Activated naive CD8-positive, alpha-beta T cell treated with anti-CD3 and anti-CD28 coated beads, Interleukin-2, amount 10 ng/mL, durations not matched to agents 7 days and 5 days (primary cell): ENCODE measurements at places on chromosomes 1 and 21. TPM values are rescaled to one million over a fixed set of nuclear protein-coding genes. Genes with fewer than 3 reads are reported as not detected.
A peak's percentile ranks its signal among the peaks of the same experiment; 100 is the strongest.

GRCh38 chr1:174788981-174789380, 210.8 kb upstream of the CACYBP start:
- no peak overlapping the region for H3K4me3 ChIP-seq
- H3K27ac ChIP-seq, result no peak overlapping the region
- no peak for DNase-seq
- H3K4me1 ChIP-seq, result peaks cover 10% of the 10 kb centered on the region
- no peaks in the 10 kb centered on the region for H3K27me3 ChIP-seq

- DNase-seq, result no peak
- H3K36me3 ChIP-seq, result peaks cover 18% of the 10 kb centered on the region
- H3K27me3 ChIP-seq, result no peaks in the 10 kb centered on the region
Measured at GRCh38 chr21:45084121-45084520, 9.7 kb downstream of the ADARB1 start.

DNA sequence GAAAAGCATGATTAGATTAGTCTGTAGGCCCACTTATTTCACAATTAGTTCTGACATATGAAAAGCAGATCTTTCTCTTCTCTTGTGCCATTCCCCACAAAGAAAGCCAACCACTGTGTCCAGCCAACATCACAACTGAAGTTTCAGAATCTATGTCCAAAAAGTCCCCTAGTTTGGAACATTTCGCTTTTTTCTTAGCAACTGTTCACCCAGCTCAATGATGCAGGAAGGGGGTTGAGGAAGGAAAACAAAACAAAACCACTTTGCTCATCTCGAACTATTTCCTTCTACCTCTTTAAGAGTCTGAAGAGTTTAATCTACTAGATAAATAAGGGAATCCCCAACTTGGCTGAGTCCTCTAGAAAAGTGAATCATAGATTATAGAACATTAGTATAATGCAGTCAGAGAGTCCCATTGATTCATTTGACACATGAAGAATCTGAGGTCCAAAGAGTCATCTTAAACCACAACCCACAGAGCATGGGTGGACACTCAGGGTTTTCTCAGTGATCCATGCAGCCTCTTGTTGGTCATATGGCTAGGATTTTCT, 159.3 kb upstream of the SGIP1 start:
- DNase-seq, result no peak
- H3K36me3 ChIP-seq, result peaks cover 44% of the 10 kb centered on the region
- H3K4me3 ChIP-seq, result peak overlapping the region; percentile 64
- peak overlapping the region; percentile 90 for H3K27ac ChIP-seq

FCGR3A gene
- 1.9 TPM for total RNA-seq

GRCh38 chr21:42580076-42580792, 66.6 kb downstream of the SLC37A1 start:
- H3K27ac ChIP-seq, result no peak overlapping the region
- H3K36me3 ChIP-seq, result peaks cover 24% of the 10 kb centered on the region
- peaks cover 2% of the 10 kb centered on the region for H3K4me1 ChIP-seq
- no peaks in the 10 kb centered on the region for H3K27me3 ChIP-seq
- DNase-seq, result no peak
- no peak overlapping the region for H3K4me3 ChIP-seq

DNA sequence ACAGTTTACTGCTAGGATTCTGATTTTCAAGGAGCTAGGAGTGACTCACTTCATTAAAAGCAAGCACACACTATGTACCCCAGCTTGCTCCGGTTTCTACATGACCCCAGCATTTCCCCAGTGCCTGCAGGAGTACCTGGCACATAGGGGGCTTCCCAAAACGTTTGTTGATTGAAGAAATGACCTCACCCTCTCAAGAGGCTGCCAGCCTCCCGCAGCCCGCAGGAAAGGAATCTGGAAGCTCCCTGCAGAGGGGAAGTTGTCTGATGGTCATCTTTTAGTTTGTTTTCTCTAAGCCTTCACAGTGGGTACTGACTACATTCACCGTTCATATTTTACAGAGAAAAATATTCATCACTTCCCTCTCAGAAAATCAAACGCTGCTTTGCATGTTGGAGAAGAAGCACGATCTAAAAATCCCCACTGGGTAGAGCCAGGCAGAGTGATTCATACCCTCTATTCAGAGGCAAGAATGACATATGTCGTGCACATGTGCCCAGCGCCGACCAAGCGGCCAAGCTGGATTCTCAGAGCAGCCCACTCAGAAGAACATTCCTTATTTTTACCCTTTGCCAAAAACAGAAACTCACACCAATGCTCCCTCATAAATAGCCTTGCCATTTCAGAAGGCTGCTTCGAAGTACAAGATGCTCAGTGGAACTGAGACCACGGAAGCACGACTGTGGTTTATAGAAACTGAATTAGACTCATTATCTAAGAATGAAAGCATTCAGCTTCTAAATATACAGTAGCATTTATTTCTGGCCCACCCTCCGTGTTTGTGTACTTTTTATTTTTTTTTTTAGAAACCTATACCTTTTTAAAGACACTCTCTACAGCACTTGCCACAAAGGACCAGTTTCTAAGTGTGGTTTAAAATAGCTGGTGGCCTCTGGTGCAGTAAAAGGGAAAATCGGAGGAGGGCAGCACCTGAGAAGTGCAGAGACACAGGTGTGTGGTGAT, 143.2 kb downstream of the MIS18A start:
- H3K4me3 ChIP-seq, result no peak overlapping the region
- no peak for DNase-seq
- H3K36me3 ChIP-seq, result no peaks in the 10 kb centered on the region
- peaks cover 5% of the 10 kb centered on the region for H3K4me1 ChIP-seq
- H3K27me3 ChIP-seq, result peaks cover 8% of the 10 kb centered on the region

DNA sequence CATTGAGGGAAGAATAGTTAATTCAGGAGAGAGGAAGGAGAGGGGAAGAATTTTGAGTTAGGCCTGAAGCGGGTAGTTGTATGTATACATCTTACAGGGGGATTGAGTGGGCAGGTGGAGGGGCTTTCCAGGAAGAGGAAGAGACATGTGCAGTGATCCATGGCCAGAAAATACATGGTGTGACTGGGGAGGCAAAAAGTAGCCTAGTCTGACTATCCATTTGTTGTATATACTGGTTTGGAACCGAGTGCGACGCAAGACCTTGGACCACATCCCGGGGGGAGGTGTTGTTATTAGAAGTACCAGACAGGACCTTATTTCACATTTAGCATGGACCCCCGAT, 158.3 kb downstream of the SDCCAG8 start:
- peaks cover 11% of the 10 kb centered on the region for H3K36me3 ChIP-seq
- no peak overlapping the region for H3K4me3 ChIP-seq
- no peak for DNase-seq
- peak overlapping the region; percentile 58 for H3K27ac ChIP-seq
- no peaks in the 10 kb centered on the region for H3K27me3 ChIP-seq
- H3K4me1 ChIP-seq, result peaks cover 25% of the 10 kb centered on the region

GRCh38 chr1:1903224-1903623, 11.8 kb upstream of the CALML6 start:
- H3K36me3 ChIP-seq, result no peaks in the 10 kb centered on the region
- H3K4me3 ChIP-seq, result no peak overlapping the region
- peaks cover 7% of the 10 kb centered on the region for H3K27me3 ChIP-seq
- H3K27ac ChIP-seq, result no peak overlapping the region
- peaks cover 10% of the 10 kb centered on the region for H3K4me1 ChIP-seq
- DNase-seq, result no peak

DNA sequence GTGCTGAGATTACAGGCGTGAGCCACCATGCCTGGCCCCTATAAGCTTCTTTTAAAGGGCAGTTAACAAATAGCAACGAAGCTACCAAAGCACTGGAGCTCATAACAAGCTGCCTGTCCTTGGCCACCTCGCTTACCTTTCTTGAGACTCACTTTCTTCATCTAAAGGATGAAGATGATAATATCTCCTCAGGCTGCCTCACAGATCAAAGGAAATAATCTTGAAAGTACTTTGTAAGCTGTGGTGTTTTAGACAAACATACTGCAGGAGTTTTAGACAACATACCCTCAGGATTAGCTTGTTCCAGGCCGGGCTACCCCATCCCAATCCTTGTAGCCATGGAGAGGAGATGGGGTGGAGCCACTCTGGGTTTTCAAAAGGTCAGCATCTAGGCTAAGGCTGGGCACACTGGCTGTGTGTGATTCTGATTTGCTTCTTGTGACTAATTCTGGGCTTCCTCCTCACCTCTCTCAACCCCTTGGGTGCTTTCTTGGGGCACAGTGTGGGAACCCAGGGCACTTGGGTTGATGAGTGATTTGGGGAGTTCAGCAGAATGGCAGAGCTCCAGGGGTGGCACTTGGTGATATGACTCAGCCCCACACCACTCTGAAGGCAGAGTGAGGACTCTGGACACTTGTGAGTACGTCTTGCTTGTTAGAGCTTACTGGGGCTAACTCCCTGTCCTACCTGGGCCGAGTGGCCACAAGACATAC, 5.2 kb downstream of the GPR25 start:
- H3K4me3 ChIP-seq, result no peak overlapping the region
- DNase-seq, result no peak
- peaks cover 12% of the 10 kb centered on the region for H3K4me1 ChIP-seq
- no peak overlapping the region for H3K27ac ChIP-seq
- H3K36me3 ChIP-seq, result peaks cover 2% of the 10 kb centered on the region
- peaks cover 50% of the 10 kb centered on the region for H3K27me3 ChIP-seq

GRCh38 chr1:77322061-77322900, 40.5 kb downstream of the AK5 start:
- no peak overlapping the region for H3K4me3 ChIP-seq
- no peak for DNase-seq

DNA sequence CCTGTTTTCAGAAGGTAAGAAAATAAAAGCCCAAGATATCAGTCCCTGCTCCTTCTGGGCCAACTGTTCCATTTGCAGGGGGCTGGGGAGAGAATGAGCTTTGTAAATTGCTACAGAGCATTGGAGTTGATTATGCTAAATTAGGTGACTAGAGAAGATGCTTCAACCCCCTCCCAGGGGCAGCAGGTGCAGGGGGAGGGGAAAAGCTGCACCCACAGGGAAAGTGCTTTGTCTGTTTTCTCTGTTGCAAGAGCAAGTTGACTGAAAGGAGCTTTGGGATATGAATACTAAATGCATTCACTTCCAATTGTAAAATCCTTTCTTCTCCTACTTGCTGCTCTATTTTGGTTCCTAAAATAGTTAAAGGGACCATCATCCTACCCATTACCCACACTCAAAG, 16.5 kb upstream of the PIGM start:
- peaks cover 22% of the 10 kb centered on the region for H3K27me3 ChIP-seq
- H3K27ac ChIP-seq, result no peak overlapping the region
- no peaks in the 10 kb centered on the region for H3K36me3 ChIP-seq

- no peak overlapping the region for H3K4me3 ChIP-seq
- H3K36me3 ChIP-seq, result peaks cover 16% of the 10 kb centered on the region
- H3K27ac ChIP-seq, result peak overlapping the region; percentile 59
- no peaks in the 10 kb centered on the region for H3K27me3 ChIP-seq
- no peaks in the 10 kb centered on the region for H3K4me1 ChIP-seq
Measured at GRCh38 chr1:11790101-11790879, 15.5 kb downstream of the MTHFR start.

DNA sequence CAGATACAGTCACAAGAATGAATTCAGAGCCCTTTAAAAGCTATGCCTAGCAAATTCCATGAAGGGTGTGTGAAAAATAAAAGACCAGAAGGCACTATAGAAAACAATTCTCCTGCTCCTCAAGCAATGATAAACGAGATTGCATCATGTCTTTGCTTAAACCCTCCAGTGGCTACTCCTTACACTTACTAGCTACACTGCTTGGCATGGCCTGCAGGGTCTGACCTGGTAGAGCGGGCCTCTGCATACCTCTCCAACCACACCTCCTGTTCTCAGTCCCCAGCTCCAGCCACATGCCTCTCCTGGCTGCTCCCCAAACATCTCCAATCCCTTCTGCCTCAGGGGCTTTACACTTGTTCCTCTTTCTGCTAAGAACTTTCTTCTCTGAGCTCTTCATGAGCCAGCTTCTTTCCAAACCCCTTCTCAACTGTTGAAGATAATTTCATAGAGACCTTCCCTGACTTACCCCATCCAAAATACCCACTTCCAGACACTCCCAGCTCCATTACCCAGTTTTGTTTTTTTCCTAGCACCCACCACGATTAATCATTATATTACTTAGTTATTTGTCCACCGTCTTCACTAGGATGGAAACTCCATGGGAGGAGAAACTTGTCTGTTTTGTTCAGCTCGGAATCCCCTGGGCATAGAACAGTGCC, 11.2 kb upstream of the CREG1 start:
- H3K4me1 ChIP-seq, result peaks cover 4% of the 10 kb centered on the region
- no peaks in the 10 kb centered on the region for H3K36me3 ChIP-seq
- H3K27me3 ChIP-seq, result peaks cover 5% of the 10 kb centered on the region
- no peak overlapping the region for H3K27ac ChIP-seq
- no peak for DNase-seq
- no peak overlapping the region for H3K4me3 ChIP-seq

- H3K27me3 ChIP-seq, result no peaks in the 10 kb centered on the region
- DNase-seq, result no peak
- H3K4me3 ChIP-seq, result no peak overlapping the region
- peaks cover 17% of the 10 kb centered on the region for H3K36me3 ChIP-seq
Measured at GRCh38 chr1:21129407-21129806, 47.3 kb downstream of the EIF4G3 start.

GRCh38 chr1:10679496-10680220, 116.8 kb downstream of the CASZ1 start:
- H3K4me1 ChIP-seq, result peaks cover 2% of the 10 kb centered on the region
- H3K27me3 ChIP-seq, result no peaks in the 10 kb centered on the region
- no peak overlapping the region for H3K27ac ChIP-seq
- DNase-seq, result no peak

DNA sequence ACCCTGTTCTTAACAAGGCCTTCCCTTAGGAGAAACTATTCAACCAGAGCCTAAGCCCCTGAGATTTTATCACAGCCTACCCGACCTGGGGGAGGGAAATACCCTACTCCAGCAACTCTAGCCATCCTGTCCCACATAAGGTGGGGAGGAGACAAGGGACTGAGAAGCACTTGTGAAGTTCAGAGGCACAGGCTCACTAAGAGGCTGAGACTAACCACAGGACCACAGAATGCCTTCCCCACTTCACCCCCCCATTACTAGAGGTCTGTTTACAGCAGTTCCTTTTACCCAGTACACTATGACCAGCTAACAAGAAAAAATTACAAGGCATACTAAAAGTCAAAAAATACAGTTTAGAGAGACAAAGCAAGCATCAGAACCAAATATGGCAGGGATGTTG, 86.8 kb downstream of the TEX35 start:
- no peak for DNase-seq
- H3K36me3 ChIP-seq, result no peaks in the 10 kb centered on the region
- no peaks in the 10 kb centered on the region for H3K4me1 ChIP-seq
- peaks cover 2% of the 10 kb centered on the region for H3K27me3 ChIP-seq
- no peak overlapping the region for H3K4me3 ChIP-seq

DNA sequence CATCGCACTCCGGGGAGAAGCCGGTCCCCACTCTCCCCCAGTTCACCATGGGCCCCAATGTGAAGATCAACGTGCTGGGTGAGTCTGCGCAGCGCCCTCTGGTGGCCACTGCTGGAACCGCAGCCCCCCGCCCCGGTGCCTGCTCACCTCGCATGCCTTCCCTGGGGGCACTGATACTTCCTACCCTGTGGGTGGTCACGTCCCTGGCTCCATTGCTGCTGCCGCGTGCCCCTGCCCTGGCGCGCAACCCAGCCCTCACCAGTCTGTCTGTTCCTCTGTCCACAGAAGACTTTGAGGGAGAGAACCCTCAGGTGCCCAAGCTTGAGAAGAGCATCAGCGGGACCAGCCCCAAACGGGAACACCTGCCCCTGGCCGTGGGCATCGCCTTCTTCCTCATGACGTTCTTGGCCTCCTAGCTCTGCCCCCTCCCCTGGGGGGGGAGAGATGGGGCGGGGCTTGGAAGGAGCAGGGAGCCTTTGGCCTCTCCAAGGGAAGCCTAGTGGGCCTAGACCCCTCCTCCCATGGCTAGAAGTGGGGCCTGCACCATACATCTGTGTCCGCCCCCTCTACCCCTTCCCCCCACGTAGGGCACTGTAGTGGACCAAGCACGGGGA, 7.6 kb downstream of the EFNA3 start:
- peak; percentile 91 for DNase-seq
- H3K36me3 ChIP-seq, result no peaks in the 10 kb centered on the region
- H3K27ac ChIP-seq, result peak overlapping the region; percentile 76
- H3K4me1 ChIP-seq, result peaks cover 28% of the 10 kb centered on the region
